ENCODE measurements at places on chromosomes 3 and 15.

DNA sequence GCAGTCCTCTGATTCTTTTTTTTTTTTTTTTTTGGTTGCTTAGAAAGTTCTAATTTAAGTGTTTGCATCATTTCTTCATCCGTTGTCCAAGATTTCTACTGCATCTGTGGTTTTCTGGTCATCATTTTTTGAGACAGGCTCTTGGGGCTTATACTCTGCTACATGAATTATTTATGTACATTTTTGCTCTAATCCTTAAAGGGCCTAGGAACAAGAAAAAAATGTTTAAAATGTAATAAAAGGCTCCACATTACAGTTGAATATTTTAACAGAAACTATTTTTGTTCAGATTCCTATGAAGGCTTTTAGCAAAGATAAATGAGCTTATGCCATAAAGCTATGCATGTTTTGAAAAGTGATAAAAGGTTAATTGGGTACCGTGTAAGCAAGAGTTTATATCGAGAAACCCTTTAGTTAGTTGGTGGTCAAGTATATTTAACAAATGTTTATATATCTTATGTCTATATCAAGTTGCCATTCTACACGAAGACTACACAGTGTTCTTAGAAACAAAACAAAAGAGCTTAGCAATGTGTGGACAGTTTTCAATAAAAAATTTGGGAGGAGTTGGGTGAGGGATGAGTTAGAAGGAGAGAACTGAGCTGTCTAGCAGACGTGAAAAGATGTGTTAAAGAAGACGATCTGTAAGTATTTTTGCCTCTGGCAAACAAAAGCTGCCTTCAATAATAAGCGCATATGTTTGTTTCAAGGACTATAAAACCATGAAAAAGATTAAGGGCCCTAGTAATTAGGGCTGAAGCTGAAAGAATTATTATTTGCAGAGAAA is 563.6 kb upstream of the NAALADL2 start:
- DNase-seq: no peak

- DNase-seq: no peak
Observed at GRCh38 chr3:12840591-12841148, 695 bp downstream of the RPL32 start.

DNA sequence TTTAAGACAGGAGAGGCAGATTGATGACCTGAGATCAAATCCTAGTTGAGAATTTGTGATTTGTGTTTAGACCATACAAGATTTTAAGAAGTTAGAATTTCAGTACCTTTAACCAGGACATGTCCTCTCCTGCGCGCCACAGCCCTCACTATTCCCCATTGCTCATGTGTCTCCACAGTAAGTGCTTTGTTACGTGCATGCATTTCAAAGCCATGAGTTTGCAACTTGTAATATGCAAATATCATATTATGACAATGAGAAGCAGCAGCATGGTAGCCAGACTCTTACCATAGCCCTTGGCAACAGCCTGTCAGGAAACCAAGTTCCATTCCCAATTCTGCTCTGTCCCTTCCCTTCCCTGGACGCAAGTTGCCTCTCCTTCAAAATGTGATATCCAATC is 73.3 kb upstream of the ATP13A5 start:
- DNase-seq: no peak

DNA sequence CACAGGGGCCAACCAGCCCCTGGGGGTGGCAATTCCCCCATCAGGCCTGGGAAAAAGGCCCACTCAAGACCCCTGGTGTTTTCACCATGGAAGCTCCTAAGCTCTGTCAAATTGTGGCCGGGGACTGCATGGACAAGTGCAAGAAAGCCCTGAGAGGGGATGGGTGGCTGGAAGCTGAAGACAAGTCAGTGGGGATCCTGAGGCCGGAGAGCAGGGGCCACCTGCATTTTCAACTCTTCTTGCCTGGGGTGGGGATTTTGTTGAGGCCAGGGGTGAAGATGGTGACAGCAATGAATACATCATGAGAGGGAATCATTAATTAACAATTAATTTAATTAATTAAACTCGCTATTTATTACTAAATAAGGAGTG is 33.9 kb downstream of the FEM1B start:
- DNase-seq: no peak

GRCh38 chr3:10738688-10739372 is 77.2 kb upstream of the SLC6A11 start:
- DNase-seq: peak; percentile 51

- no peak for DNase-seq
Observed at GRCh38 chr3:71907996-71908395, 123.0 kb upstream of the PROK2 start.

DNA sequence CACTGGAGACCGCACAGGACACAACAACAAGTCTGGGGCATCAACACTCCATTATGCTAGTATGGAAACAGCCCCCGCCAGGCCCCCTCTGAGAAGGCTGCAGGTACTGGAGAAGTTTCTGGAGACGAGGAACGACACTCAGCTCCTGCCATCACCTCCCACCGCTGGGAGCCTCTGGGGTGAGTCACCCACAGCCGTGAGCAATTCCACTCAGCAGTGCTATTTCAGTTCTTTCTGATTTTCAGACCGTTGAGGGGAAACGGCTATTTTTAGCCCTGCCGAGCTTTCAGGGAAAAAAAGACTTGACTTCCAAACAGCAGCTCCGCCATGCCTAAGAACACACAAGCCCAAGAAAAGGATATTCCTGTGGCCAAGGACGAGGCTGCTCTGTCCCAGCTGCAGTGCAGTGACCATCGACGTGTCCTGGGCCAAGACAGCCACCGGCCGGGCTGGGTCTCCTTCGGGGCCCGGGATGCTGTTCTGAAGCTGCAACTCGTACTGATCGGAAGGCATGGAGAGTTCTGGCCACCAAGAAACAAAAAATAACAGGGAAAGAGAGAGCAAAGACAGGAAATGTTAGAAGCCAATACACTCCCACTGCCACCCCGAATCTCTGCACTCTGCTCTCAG is 40.8 kb downstream of the NUP210 start:
- DNase-seq: no peak

GRCh38 chr3:188881954-188882641 is 289.7 kb upstream of the TPRG1 start:
- DNase-seq: no peak

DNA sequence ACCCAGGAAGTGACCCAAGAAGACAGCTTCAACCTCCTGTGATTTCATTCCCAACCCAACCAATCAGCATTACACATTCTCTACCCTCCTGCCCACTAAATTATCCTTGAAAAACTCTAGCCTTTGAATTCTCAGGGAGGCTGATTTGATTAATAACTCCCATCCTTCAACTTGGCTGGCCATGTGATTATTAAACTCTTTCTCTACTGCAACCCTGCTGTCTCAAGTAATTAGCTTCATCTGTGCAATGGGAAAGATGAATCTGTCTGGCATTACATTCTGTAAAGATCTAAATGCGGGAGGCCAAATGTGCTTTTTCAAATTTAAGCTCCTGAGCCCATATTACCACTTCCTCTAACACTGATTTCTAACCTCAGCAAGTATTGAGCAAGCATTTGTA is 95.9 kb upstream of the STT3B start:
- no peak for DNase-seq

DNA sequence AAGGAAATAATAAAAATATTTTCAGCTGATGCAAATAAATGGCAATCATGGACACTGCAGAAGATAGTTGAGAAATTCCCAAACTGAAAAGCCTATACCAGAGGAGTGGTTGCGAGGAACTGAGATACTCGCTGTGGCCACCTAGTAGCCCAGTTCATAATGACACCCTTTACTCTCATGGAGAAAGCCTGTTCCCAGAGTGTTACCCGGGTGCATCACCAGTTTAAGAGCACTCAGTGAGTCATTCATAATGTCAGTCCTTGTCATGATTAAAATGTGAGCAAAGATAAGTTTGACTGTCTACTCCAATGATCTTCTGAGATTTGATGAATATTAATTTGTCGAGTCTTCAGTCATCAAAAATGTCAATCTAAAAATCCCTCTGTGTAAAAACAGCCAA is 138.4 kb upstream of the LRRC3B start:
- DNase-seq: no peak

DNA sequence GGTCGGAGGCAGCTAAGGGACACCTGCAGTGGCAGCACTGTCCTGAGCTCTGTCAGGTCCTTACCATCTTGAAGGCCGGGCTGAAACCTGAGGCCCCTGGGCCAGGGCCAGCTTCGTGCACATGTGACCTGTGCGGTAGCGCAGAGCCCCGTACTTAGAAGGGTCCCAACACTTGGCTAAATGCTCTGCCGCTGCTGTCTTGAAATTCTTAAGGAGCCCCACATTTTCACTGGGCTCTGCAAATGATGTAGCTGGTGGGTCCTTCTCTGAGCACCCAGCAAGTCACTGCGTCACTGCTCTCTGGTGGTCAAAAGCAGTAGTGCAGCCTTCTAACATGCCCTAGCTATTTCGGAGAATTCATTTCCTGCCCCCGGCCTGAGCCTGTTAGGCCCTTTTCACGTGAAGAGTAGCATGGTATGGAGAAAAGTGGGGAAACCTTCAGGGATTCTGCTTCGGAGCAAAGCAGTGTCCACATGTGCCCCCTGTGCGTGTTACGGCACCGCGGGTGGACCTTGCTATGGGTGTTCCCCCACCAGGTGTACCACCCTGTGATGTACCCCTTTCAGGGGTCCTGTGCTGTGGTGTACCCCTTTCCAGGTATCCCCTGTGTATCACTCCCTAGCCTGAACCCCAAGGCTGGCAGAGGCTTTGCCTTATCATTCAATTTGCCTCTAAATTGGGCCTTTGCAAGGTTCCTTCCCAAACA is 79.7 kb downstream of the TMEM266 start:
- peak; percentile 26 for DNase-seq

GRCh38 chr15:35256141-35256540 is 171.0 kb upstream of the NANOGP8 start:
- no peak for DNase-seq

DNA sequence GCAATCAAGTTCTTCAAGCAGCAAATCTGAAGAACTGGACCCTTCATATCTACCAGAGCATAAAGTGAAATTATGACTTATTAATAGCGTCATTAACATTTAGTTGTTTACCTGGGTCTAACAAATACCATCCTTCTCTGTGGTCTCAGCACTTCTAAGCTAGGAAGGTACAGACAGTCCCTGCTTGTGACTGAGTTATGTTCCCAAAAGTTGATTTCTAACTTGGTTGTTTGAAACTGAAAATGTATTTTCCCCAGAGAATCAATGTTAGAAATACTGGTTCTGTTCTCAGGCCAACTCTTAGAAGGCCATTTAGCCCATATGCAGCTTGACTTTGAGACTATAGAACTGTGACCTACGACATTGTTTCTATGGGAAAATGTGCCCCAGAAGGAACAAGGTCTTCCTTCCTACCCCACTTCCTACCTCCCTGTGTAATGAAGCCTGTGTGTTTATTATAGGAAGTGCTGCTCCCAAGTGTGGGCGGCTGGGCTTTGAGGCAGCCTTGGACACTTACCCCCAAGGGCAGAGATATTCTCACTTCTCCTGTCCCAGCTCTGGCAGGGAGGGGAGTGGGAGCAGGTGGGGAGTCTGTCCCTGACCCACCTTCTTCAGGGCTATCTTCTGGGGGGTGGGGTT is 12.2 kb upstream of the MAPK6 start:
- no peak for DNase-seq

DNA sequence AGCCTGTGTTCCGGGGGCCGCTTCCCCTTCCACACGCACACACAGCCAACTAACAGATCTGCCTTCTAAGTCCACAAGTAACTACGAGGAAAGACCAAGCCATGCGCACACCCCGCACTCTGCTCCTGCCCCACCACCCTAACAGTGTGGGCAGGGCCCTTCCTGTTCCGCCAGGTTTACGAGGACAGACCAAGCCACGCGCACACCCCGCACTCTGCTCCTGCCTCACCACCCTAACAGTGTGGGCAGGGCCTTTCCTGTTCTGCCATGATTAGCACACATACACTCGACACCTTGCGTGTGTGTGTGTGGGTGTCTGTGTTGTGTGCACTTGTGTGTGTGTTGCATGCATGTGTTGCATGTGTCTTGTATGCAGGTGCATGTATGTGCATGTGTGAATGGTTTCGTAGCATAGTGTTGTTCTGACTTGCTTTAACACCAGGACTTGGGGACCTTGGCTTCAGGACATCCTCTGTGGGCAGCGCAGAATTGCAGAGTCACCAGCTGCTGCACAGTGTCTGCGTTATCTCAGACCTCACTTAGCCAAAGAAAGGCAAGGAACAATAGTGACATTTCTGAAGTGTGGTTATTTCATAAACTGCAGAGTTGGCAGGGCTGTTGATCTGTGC is 114.4 kb downstream of the CHSY1 start:
- DNase-seq: peak; percentile 6

DNA sequence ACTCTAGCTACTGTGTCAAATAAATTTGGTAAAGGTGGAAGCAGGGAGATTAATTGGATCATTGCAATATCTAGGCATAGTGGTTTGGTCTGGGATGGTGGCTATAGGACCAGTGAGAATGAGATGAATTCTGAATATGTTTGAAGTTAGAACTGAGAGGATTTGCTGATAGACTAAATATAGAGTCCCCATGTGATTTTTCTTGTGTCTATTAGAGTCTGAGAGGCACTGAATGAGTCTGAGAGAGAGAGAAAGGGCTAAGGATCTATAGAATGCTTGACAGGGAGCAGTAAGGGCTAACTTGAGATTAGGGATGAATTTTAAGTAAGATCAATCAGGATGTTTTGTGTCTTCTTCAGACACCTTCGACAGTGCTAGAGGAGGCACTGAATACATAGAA is 77.9 kb upstream of the CHL1 start:
- DNase-seq: no peak

- DNase-seq: no peak
Observed at GRCh38 chr3:62582495-62583172, 209.3 kb upstream of the FEZF2 start.

- DNase-seq: no peak
Observed at GRCh38 chr3:135864060-135864459, 101.5 kb upstream of the PPP2R3A start.

- no peak for DNase-seq
Observed at GRCh38 chr15:30044377-30044776, 38.4 kb upstream of the GOLGA8J start.
